Activated naive CD8-positive, alpha-beta T cell treated with anti-CD3 and anti-CD28 coated beads for 36 hours (primary cell): ENCODE measurements at places on chromosomes 2 and 18. TPM values are rescaled to one million over a fixed set of nuclear protein-coding genes. Genes with fewer than 3 reads are reported as not detected.

The CD226 gene
- 57.7 TPM for total RNA-seq

The CPO gene
- not detected for total RNA-seq

The CCDC74B gene
- 0.72 TPM for total RNA-seq

The NMUR1 gene
- total RNA-seq, result not detected

The TIGD1 gene
- total RNA-seq, result 7.0 TPM

The RUFY4 gene
- total RNA-seq, result 1.6 TPM

The MYO5B gene
- total RNA-seq, result 0.78 TPM

The AGXT gene
- not detected for total RNA-seq

The DBI gene
- total RNA-seq, result 162 TPM

GRCh38 chr2:95272299-95272751 lies 1.9 kb upstream of the PROM2 start:
- H3K4me1 ChIP-seq, result no peaks in the 10 kb centered on the region
- H3K36me3 ChIP-seq, result no peaks in the 10 kb centered on the region
- H3K27ac ChIP-seq, result no peak overlapping the region
- no peak overlapping the region for H3K4me3 ChIP-seq

- peaks cover 34% of the 10 kb centered on the region for H3K4me1 ChIP-seq
- no peak overlapping the region for H3K4me3 ChIP-seq
- H3K27me3 ChIP-seq, result no peaks in the 10 kb centered on the region
- DNase-seq, result no peak
- no peak overlapping the region for H3K27ac ChIP-seq
These were observed 125.9 kb downstream of the TMEM131 start for GRCh38 chr2:97869722-97870346.

- peaks cover 40% of the 10 kb centered on the region for H3K36me3 ChIP-seq
- H3K4me3 ChIP-seq, result peak overlapping the region; percentile 63
- no peak for DNase-seq
These were observed 18.9 kb downstream of the INPP4A start for GRCh38 chr2:98463551-98463971.

GRCh38 chr18:13553449-13553848 lies 172.9 kb downstream of the FAM210A start:
- H3K4me3 ChIP-seq, result no peak overlapping the region
- no peaks in the 10 kb centered on the region for H3K27me3 ChIP-seq
- H3K4me1 ChIP-seq, result peaks cover 27% of the 10 kb centered on the region
- no peak overlapping the region for H3K27ac ChIP-seq
- peaks cover 16% of the 10 kb centered on the region for H3K36me3 ChIP-seq
- no peak for DNase-seq

- H3K4me1 ChIP-seq, result no peaks in the 10 kb centered on the region
- H3K27ac ChIP-seq, result no peak overlapping the region
- H3K4me3 ChIP-seq, result no peak overlapping the region
- no peaks in the 10 kb centered on the region for H3K36me3 ChIP-seq
- no peak for DNase-seq
- peaks cover 17% of the 10 kb centered on the region for H3K27me3 ChIP-seq
These were observed 95.1 kb upstream of the GPC1 start for GRCh38 chr2:240340361-240340761.

GRCh38 chr2:58158481-58158880 lies 82.6 kb downstream of the FANCL start:
- no peak overlapping the region for H3K4me3 ChIP-seq
- DNase-seq, result no peak
- H3K36me3 ChIP-seq, result peaks cover 59% of the 10 kb centered on the region
- no peaks in the 10 kb centered on the region for H3K4me1 ChIP-seq
- no peaks in the 10 kb centered on the region for H3K27me3 ChIP-seq

DNA sequence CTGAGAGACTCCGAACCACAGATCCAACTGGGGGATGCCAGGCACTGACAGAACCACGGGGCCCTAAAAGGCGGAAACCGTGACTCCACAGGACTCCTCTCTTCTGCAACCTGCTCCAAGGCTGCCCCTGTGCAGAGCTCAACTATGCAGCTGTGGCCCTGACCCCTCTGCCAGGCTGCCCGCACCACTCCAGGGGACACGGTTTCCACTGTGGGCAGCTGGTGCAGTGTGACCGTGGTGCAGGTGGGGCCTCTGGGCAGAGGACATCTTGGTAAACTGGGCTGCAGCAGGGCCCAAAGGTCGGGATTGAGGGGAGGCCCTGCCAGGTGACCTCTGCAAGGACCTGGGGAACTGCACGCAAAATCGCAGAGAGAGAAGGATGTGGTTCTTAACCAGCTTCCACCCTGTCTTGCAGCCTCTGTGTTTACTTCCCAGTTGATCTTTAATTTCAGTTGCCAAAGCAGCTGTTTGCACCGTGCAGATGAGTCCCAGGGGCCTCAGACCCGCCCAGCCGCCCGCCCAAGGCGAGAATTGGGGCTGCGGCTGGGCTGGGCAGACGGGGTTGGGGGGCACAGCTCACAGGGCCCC lies 104.6 kb upstream of the CTDP1 start:
- no peak overlapping the region for H3K27ac ChIP-seq
- DNase-seq, result no peak
- no peak overlapping the region for H3K4me3 ChIP-seq

GRCh38 chr2:151844211-151844896 lies 16.1 kb upstream of the ARL5A start:
- no peaks in the 10 kb centered on the region for H3K4me1 ChIP-seq
- no peaks in the 10 kb centered on the region for H3K36me3 ChIP-seq
- H3K27ac ChIP-seq, result no peak overlapping the region
- H3K4me3 ChIP-seq, result no peak overlapping the region
- no peak for DNase-seq
- H3K27me3 ChIP-seq, result peaks cover 7% of the 10 kb centered on the region

GRCh38 chr2:23600346-23600745 lies 215.4 kb downstream of the KLHL29 start:
- no peak for DNase-seq
- H3K27me3 ChIP-seq, result peaks cover 3% of the 10 kb centered on the region
- no peaks in the 10 kb centered on the region for H3K4me1 ChIP-seq
- H3K4me3 ChIP-seq, result no peak overlapping the region
- no peaks in the 10 kb centered on the region for H3K36me3 ChIP-seq

DNA sequence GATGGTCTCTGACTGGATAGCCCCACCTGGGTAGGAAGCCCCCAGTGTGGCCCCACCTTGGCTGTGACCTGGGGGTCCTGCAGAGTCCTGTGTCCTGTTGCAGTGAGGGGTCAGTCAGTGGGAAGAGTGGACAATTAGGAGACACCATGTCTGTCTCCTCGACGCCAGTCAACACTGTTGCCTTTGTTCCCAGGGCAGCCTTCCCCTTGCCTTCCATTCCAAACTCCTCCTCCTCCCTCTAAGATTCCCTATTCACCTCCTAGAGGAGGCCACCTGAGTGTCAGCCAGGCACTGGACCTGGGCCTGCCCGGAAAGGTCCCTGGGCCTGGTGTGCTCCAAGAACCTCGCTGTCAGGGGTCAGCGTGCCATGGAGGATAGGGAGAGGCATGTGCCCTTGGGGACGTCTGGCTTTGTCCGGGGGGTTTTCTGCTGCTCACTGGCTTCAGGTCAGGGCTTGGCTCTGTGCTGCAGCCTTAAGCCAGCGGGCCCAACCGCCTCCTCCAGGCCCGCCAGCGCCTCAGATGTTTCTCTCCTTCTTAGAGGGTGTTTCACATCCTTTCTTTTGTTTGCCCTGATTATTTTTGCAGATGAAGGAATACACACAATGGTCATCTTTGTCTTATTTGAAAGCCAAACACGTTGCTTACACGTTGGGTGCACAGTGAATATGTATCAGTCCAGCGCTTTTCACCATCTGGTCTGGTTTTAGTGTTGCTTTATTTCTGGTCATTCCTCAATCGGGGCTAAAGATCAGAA lies 68.9 kb downstream of the HPCAL1 start:
- peaks cover 14% of the 10 kb centered on the region for H3K36me3 ChIP-seq
- no peaks in the 10 kb centered on the region for H3K27me3 ChIP-seq
- DNase-seq, result no peak
- H3K4me3 ChIP-seq, result no peak overlapping the region
- H3K27ac ChIP-seq, result no peak overlapping the region

DNA sequence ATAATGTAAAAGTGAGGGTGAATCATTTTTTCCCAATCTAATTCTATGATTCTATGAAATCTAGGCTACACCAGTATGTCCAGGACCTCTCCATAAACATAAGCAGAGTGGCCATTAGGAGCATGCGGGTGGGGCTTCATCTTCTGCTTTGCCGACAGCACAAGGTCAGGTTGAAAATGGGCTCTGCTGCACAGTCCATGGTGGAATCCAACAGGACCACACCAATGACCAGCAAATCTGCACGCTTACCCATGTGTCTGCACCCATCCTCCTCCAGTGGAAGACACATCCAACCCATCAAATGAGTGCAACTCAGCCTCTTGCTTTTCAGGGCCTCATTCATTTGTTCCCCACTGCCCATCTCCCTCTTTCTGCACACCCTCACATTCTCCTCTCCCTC lies 43.3 kb upstream of the SKOR2 start:
- H3K27me3 ChIP-seq, result peaks cover 35% of the 10 kb centered on the region
- no peak overlapping the region for H3K4me3 ChIP-seq
- H3K36me3 ChIP-seq, result no peaks in the 10 kb centered on the region
- H3K27ac ChIP-seq, result no peak overlapping the region
- no peaks in the 10 kb centered on the region for H3K4me1 ChIP-seq
